NCI-H2081 treated with DMSO at 0.1 percent for 48 hours (cell line): ENCODE measurements at places on chromosomes 2 and 18.

DNA sequence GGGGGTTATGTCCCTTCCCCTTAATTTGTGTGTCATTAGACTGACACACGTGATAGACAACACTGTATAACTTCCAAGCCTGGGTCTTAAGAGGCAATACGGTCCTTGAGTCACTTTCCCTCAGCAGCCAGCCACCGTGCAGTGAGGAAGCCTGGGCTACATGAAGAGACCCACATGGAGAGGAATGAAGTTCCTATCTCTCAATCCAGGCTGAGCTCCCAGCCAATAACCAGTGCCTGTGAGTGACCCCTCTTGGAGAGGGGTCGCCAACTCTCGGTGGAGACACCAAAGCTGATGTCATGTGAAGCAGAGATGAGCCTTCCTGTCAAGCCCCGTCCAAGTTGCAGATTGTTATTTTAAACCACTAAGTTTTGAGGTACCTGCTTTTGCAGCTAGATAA, 5.7 kb upstream of the WDSUB1 start:
- no peak for DNase-seq

- DNase-seq, result no peak
Observed at GRCh38 chr2:198973181-198973580, 484.6 kb downstream of the SATB2 start.

DNA sequence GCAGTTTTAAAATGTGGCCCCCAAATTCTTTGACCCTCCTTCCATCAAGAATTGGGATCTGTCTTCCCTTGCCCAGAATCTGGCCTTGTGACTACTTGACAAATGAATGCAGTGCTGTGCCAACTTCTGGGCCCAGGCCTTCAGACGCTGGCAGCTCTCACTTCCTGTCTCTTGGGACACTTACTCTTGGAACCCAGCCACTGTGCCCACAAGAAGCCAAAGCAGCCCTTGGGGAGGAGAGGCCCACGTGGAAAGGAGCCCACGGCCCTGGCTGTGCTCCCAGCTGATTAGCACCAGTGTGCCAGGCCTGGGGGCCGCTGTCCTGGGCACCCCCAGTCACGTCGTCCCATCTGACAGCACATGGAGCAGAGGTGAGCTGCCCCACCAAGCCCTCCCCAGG, 56.6 kb downstream of the RPL37A start:
- no peak for DNase-seq

- DNase-seq, result no peak
Observed at GRCh38 chr2:198231562-198231961, 427.2 kb downstream of the PLCL1 start.

GRCh38 chr2:74689671-74690070, 35.6 kb downstream of the SEMA4F start:
- DNase-seq, result no peak

DNA sequence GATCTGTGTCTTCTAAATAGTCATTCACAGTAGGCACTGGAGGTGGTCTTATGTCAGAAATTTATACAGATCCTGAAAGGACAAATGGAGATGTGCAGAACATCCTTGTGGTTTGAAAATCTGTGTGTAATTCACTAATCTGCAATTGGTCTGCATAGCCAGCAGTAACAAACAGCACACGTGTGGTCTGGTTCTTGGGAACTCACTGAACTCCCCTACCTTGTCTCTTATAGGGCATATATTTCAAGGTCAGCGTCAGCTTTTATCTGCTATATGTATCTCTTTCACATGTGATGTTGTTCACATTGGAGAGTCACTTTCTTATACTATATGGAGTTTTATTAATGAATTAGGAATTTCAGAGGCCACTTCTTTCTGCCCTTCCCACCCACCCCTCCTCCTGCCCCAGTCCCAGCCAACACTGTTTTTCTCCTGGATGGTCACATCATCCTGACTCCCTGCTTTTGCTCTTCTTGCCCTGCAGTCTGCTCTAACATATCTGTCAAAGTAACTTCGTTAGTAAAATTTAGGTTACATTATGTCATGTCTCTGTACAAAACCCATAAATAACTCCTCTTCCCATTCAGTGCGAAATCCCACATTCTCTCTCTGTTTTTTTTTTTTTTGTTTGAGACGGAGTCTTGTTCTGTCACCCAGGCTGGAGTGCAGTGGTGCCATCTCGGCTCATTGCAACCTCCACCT, 35.4 kb upstream of the CABYR start:
- no peak for DNase-seq
